ENCODE measurements at places on chromosomes 7 and 10.

- DNase-seq: no peak
Measured at GRCh38 chr10:7302930-7303557, 107.8 kb downstream of the SFMBT2 start.

DNA sequence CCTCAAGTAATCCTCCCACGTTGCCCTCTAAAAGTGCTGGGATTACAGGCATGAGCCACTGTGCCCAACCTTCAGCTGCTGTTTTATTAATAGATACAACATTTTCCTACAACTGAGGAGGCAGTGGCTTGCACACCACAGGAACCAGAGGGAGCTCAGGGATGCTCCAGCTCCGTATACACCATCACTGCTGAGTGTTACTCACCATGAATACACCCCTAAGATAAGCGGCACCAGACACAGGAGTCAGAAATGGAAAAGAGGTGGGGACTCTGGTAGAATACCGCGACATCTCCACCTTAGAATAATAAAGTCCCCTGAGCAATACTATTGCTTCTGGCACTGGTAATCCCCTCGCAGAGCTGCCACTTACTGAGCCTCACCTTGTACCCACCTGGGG, 68.7 kb upstream of the PDLIM1 start:
- DNase-seq: no peak

- DNase-seq: no peak
Measured at GRCh38 chr7:17495655-17496394, 197.4 kb downstream of the AHR start.

DNA sequence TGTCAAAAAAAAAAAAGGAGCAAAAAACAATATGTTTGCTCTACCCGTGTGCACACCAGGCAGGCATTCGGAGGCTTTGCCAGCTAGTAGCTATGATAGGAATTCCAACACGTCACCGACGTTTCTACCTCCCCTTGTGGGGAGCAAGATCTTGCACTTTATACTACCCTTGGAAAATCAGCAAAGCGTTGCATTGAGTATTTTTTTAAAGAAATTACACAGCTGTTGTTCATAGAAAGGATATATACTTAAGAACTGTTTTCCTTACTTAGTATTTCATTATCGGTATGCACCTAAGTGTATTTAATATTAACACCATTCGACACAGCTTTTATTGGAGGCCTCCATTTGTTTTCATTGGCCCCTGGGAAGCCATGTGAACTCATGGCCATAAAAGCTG, 159.9 kb upstream of the MGMT start:
- DNase-seq: no peak

- no peak for DNase-seq
Measured at GRCh38 chr7:50341724-50342123, 37.2 kb downstream of the IKZF1 start.

DNA sequence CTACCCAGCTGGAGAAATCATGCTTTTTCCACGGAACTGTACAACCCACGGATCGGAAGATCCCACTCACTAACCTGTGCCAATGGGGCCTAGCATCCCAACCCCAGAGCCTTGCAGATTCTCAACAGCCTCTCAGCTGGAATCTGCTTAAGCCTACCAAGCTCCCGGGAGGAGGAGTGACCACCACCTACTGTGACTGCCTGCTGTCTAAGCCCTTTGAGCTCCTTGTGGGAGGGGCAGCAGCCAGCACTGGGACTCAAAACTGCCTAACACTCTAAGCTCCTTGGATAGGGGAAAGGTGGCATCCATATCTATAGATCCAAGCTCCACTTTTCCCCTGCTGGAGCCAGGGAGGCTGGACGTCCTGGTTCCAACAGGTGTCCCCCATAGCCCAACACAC, 254.4 kb upstream of the CNTNAP2 start:
- DNase-seq: no peak

- DNase-seq: no peak
Measured at GRCh38 chr7:26593896-26594295, 270.5 kb downstream of the SKAP2 start.

- DNase-seq: no peak
Measured at GRCh38 chr10:88091490-88092061, 228.2 kb downstream of the PTEN start.

- no peak for DNase-seq
Measured at GRCh38 chr7:36301914-36302771, 87.5 kb upstream of the ANLN start.

DNA sequence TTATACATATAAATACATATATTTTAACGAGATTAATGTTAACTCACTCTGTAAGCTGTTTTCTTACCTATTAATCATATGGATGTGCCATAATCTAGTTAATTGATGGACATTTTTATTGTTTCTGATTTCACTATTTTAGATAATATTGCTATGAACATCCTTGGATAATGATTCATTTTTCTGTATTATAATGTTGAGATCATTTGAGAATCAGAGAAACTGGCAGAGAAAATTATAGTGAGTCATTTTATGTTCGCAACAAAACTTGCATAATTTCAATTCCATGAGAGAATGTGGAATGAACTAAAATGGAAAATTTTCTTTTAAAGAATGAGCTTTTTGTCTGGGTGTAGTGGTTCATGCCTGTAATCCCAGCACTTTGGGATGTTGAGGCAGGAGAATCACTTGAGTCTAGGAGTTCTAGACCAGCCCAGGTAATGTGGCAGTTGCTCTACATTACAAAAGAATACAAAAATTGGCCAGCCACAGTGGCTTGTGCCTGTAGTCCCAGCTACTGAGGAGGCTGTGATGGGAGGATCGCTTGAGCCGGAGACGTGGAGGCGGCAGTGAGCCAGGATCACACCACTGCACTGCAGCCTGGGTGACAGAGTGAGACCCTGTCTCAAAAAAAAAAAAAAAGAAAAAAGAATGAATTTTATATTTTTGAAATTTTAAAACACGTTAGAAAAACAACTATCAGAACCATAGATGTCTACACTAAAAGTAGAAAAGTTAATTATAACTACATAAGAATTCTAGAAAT, 40.5 kb downstream of the PAPSS2 start:
- peak; percentile 78 for DNase-seq

DNA sequence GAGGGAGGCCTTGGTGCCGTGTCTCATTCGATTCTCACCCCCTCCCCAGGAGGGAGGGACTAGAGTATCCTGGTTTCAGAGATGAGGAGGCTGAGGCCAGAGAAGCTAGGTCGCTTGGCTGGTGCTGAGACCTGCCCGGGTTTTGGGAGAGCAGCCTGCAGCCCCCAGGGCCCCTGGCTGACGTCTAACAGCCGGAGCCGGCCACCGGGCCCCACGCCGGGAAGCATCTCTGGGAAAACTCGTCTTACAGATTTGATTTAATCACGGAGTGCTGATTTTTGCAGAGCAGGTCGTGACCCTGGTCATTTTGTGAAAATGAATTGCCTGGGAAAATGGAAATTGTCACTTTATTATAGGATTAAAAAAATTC, 97.5 kb downstream of the MICALL2 start:
- DNase-seq: no peak

DNA sequence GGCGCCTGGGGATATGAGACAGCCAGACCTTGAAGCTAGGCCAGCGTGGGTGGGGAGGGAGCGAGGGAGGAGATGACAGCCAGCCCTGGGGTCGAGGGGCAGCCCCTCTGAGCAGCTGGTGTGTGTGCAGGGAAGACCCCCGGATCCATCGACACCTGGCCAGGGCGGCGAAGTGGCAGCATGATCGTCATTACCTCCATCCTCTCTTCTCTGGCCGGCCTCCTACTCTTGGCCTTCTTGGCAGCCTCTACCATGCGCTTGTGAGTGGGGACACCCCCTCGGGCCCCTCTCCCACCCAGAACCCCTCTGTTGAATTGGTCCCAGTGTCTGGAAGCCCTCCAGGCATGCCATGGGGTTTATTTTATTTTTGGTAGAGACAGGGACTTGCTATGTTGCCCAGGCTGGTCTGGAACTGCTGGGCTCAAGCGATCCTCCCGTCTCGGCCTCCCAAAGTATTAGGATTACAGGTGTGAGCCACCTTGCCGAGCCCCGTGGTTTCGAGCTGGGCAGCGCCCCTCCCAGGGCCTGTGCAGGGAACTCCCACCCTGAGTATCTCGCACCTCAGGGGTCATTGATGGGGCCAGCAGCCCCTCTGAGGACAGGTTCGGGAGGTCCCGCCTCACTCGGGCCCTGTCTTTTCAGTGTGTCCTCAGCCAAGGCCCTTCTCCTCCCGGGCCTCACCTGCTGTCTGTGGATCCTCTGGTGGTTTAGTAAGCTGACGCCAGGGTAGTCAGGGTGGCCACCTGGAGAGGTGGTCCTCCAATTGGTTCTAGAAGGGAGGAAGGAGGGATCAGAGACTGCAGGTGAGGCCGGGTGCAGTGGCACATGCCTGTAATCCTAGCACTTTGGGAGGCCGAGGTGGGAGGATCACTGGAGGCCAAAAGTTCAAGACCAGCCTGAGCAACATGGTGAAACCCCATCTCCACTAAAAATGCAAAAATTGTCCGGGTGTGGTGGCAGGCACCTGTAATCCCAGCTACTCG, 3.8 kb downstream of the UPK3B start:
- DNase-seq: no peak

- peak; percentile 31 for DNase-seq
Measured at GRCh38 chr10:60182691-60183090, 207.0 kb downstream of the ANK3 start.

- no peak for DNase-seq
Measured at GRCh38 chr7:17554341-17555015, 256.0 kb downstream of the AHR start.

- DNase-seq: peak; percentile 10
Measured at GRCh38 chr10:97081621-97082235, 104.0 kb downstream of the SLIT1 start.

DNA sequence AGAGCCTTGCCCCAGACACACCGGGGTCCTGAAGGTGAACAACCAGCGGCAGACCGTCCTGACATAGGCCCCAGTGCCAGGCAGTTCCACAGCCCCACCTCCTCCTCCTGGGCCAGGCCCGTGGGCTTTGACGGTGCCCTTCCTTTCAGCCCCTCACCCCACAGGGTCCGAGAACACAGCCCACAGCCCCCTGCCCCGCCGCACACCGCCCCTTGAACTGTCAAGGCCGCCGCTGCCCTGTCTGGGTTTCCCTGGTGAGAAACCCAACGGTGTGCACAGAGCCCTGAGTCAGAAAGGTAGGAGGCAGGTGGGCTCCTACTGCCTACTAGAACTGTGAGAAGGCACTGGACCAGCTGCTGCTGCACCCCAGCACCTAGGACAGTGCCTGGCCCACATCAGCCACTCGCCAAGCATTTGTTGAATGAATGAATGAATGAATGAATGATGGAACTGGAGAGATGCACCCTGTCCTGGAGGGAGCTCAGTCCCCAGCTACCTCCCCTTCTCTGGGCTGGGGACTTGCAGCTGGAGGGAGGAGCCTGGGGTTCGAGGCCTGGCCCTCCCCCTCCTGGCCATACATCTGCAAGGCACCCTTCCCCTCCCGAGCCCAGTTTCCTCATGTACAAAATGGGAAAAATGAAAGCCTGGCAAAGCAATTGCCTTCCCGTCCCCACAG, 117.9 kb downstream of the SLIT1 start:
- DNase-seq: no peak

DNA sequence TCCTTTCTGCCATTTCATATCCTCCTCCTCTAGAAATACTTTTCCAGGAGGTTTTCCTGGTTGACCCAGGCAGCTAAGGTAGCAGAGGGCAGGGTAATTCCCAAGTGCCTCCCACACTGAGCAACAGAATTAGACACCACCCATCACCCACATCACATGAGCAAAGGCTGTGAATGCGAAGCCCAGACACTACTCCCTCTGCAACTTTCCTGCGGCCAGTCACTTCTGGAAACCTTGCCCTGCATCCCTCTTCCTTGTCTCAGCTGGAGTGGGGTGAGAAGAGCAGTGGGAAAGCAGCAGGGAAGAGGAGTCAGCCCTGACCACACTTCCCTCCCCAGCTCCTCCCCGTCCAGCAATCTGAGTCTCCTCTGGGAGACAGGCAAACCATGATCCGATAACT, 15.2 kb downstream of the TMEM176B start:
- DNase-seq: peak; percentile 15

DNA sequence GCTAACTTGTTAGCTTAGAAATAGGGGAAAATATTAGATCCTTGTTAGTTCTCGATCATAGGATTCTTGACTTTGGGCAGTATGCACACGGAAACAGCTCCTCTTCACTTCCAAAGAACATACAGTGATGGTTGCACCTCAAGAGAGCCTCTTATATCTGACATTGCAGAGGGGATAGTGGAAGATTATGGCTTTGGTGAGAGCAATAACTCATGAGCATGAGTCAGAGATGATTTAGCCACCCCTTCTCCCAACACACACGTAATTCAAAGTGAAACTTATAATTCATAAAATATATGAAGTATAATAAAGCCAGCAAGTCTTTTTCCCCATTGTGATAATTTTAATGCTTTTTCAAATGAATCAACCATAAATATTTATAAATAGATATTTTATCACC, 683.7 kb downstream of the POM121L12 start:
- DNase-seq: no peak

DNA sequence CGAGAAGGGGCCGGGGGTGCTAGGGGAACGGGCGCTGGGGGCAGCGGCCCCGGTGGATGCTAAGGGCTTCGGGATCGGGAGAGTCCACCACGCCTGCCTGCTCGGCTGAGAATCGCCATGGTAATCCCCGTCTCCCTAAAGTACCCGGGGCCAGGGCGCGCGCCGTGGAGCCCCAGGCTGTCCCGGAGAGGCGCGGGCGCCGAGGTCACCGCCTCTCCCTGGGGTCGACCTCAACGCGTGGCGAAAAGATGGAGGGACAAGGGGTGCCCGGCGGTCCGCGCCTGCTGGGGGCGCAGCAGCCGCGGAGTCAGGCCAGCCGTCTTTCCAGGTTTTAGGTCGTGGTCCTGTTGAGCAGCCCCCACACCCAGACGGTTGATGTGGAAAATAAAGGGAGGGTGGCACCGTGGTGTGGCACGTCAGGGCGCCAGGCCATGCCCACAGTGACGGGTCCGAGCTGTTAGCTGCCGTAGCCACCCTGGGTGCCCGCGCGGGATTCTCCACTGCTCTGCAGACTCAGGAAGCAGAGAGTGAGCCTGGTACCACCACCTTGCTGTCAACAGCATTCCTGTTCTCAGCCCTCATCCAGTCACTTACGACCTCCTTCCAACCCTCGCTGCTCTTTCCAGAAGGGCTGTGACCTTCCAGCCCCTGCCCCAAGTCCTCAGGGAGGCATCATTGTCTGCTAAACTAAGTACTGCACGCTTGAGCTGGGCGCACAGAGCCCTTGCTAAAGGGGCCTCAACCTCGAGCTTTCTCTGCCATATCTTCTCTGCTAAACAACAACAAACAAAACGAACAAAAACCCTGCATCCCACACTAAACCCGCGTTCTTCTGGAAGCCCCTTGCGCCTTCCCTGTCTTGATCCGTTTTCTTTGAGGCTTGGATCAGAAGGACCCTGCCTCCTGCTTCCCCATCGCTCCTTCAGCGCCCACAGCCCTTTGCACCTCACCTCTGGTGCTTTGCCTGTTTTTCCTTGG, 666 bp downstream of the SMKR1 start:
- DNase-seq: no peak

- DNase-seq: no peak
Measured at GRCh38 chr7:100173806-100174495, 3.2 kb downstream of the GPC2 start.

GRCh38 chr7:75966190-75966961, 28.0 kb downstream of the TMEM120A start:
- peak; percentile 60 for DNase-seq

DNA sequence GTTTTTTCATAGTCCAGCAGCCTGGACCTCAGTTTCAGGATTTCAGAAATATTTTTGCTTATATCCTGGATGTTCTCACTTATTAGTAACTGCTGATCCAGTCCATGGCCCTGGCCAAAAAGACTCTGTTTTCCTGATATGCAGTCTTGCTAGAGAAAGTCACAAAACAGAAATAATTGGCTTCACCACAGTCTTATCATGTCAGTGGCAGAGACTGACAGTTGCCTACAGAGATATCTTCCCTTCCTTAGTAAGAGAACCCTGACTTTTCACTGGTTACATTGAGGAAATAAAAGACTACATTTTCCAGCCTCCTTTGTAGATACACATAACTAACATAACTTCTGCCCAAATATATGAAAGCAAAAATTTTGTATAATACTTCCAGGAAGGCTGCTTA, 56.6 kb downstream of the AHR start:
- DNase-seq: no peak
